ENCODE measurements at places on chromosomes 11 and 22.

GRCh38 chr11:130089674-130090073 is 20.0 kb downstream of the APLP2 start:
- no peak for DNase-seq

DNA sequence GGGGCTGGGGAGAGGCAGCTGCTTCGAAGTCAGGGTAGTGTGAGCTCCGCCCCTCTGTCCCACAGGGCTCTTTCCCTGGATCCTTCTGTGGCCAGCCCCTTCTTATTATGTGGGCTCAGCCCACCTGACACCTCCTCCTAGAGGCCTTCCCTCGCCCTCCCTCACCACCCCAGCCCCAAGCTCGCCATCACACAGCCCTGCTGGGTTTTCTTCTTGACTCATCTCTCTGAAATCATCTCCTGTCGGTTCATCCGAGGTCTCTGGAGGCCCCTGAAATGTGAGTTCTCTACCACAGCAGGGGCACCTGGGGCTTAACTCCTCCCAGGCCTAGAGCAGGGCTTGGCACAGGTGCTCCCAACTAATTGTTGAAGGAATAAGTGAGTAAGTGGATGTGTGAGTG is 65.2 kb downstream of the CACNA1I start:
- no peak for DNase-seq

GRCh38 chr11:100878474-100878873 is 191.4 kb downstream of the ARHGAP42 start:
- DNase-seq = no peak

DNA sequence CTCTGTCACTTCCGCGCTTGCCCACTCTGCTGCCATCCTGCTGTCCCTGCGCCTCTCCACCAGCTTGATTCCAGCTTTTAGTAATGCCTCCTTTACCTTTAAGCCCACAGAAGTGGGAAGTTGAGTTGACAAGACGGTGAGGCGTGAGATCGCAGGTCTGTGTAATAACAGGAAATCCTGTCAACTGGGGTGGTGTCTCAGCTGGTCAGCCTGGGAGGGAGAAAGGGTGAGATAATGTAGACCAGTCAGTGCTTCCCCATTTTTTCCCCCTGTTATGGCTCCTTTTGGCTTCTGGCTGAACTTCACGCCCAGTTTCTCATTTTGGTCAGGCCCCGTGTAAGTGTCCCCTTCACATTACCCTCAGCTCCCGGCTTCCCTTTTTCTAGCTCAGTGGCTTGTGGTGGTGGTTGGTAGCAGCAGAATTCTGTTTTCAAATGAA is 98.9 kb downstream of the TRAF6 start:
- DNase-seq = peak; percentile 52

DNA sequence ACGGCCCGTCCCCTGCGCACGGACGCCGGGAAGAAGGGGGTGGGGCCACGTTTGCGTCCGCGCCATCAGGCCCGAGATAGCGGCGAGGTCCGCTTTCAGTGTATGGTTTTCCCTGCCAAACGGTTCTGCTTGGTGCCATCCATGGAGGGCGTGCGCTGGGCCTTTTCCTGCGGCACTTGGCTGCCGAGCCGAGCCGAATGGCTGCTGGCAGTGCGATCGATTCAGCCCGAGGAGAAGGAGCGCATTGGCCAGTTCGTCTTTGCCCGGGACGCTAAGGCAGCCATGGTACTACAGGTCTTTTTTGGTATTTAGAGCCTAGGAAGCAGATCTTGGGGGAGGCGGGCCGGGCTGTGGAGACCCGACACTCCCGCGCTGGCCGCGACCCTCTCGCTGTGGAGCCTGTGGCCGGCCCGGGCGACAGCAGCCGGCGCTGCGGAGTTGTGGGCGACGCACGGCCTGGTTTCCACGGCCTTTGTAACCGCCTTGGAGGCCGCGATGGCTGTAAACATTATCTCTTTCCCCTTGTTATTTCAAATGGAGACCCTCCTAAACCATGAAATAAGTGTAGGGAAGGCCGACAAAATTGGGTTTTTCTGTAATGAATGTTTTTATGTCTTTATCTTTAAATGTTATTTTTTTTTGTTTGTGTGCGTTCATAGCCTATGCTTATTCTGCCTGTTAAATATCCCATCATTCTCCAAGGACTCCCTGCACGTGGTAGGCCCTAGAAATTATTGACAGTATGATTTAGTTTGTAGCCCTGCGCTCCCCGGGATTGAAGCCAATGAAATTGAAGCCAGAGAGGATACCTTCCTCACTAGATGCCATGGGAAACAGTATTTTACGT is at the start of gene AASDHPPT:
Gene AASDHPPT, plus strand, starts transcription at position 54 of the 847 bp plus-strand sequence. Its CDS starts 49 bp downstream, at position 103.
- DNase-seq = no peak

- DNase-seq = no peak
Observed at GRCh38 chr11:23425381-23425780, 565.1 kb upstream of the CCDC179 start.

DNA sequence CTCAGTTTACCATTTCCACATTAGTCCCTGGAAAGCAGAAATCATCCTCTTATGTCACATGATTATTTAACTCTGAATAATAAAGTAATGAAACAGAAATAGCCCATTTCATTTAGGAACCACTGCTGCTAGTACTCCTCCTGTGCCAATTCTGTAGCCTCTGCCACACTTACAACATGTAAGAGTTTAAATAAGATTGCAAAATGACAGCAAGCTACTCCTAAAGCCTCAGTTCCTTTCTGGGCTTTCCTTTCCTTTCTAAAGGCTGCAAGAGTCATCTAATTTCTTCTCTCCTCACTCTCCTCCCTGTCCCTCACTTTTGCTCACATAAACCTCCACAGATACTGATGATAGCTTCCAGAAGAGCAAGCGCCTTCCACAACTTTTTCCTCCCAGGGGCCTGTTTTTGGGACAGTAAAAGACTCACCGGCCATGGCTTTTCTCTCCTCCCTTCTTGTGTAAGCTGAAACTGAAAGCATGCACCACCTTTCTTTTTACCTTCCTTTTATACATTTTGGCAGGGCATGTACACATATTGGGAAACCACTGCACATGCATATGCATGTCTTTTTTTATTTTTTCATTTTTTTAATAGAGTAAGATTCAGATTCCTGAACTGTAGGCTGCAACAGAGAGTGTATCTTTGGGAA is 38.5 kb downstream of the CARD18 start:
- DNase-seq = no peak

DNA sequence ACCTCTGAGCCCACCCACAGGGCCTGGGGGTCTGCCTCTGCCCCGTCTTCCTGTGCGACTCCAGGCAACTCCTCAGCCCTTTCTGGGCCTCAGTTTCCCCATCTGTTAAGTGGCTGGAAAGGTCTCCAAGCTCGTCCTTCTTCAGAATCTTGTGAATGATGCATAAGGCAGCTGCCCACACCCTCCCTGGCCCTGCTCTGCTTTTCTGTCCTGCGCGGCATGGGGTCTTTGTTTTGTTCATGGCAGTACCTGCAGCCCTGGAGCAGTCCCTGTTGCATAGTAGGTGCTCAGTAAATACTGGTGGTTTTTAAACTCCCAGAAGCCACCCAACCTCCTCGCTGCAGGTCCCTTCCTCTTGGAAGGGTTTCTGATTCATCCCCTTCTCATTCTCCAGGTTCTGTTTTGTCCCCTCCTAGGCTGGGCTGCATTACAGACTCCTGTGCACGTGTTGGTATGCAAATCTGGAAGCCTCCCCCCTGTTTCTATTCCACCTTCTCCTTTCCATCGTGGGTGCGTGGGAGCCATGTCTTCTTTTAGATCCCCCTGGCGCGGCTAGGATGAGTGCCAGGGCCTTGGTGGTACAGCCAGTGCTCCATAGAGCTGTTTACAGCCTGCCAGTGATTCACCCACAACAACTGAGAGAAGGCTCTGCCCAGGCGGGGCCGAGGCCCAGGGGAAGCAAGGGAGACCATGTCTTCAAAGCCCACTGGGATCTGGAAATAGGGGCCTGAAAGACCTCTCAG is 19.3 kb upstream of the SYT7 start:
- DNase-seq = no peak

DNA sequence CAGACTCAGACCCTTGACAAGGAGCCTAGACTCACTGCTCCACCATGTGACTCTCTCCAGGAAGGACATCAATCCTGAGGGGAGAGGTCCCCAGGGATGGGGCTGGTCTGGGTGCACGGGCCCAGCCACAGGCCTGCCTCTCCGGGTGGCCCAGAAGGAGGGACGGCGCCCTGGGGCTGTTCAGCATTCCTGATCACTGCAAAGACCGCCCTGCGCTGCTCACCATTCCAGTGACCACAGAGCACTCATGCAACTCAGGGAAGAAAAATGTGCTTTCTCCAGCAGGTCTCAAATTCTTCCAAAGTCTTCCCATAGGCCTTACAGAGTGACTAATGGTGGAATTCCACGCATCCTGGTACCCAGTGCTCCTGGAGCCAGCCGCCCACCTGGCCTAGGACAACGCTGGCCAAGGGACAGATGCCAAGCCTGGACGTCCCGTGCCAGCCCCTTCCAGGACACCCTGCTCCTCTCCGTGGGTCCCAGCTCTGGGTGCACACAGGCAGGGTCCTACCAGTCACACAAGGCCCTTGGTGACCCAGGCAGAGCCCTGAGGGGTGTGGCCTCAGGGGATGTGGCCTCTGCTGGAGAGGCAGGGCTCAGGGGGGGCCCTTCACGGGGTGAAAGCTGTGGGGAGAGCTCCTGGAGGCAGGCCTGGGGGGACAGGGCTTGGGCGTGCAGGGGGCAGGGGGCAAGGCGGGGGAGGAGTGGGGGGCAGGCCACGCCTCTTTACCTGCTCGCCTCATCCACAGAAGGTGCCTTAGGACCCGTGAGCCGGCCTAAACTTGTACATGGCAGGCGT is 178.8 kb downstream of the IGLL1 start:
- no peak for DNase-seq

DNA sequence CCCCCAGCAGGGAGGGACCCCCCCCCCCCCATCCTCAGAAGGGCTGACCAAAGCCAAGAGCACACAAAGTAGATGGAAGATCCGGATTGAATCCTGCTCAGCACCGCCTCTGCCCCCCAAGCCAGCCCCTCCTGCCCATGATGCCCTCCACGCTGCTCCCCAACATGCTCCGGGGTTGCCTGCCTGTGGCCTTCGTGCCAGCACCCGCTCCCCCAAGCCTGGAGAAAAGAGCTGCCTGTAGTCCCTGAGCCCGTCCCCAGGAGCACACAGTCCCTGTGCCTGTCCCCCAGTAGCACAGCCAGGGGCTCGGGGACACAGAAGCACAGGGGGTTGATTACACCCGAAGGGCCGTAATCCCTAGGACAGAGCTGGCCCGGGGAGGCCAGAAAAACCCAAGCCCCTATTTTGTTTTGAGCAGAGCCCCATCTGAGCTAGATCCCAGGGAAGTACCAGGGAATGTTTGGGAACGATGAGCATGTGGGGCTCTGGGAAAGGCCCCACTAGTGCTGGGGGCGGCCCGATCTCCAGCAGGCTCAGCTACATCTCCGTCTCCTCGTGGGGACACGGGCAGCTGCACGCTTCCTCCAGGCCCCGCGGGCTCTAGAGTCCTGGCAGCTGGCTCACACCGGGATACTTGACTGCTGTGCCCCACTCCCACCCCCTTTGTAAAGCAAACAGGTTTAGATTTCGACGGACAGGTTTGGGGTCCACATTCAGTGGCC is 66.7 kb downstream of the PHF21B start:
- no peak for DNase-seq

DNA sequence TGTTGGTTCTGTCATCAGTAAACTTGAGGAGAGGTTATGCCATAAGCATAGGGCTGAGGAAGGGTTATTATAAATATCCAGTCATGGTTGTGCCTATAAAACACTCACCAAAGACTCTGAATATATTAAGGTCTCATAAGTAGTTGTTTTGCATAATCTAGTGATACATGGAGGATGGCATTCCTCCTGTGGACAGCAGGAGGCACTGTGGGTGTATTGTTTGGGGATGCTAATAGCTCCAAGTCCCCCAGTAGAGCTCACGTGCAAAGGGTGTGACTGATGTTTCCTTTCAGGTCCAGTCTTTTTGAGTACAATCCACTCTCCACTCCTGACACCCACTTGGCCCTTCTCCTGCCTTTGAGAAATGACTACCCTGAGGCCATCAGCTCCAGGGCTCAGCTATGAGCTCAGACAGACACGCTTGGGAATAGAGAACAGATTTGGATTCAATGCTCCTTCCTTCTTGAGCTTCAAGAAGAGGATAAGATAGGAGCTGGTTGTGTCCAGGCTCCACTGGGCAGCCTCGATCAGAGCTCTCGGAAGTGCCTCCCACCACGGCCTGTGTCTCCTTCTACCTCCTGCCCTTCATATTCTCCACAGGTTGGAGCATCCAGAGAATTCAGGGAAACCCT is 85.2 kb upstream of the IGLL5 start:
- peak; percentile 62 for DNase-seq

DNA sequence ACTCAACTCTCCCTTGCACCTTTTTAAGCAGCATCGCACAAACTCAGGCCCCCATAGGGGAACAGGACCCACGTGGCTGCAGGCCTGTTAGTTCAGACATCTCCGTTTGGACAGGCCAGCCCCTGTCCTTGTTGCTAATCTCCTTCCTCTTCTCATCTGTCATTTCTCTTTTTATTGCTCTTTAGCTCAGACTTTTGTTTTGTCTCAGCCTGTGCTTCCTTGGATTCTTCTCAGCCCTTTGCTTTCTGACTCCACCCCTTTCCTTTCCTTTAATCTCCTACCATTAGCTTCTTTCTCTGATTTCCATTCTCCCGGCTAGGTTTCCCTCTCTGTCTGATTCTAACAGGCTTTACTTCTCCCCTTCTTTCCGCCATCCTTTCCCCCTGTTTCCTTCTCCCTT is 68.7 kb downstream of the SCN3B start:
- DNase-seq = no peak

DNA sequence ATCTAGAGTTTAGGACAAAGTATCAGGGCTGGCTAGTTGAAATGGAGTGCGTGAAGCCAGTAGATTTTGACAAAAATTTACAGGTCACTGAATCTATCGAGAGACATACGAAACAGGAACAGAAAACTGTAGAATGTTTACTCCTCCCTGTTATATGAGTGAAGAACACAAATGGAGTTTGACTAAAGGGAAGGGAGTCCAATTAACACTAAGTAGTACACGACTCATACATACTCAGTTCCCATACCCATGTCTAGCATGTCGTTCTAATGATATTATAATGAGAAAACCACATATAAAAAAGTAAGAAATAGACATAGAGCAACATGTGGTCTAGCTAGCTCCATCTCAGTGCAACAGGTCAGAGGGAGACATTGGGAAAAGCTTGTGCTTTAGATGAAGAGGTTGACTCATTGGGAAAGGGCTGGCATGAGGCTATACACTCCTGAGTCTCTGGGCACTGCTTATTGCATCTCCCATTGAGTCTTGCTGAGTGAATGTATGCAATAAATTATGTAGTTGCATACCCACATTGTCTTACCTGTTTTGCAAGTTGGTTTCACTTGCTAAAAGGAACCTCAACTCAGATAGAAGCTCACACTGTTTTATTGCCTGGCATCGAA is 43.5 kb downstream of the CD44 start:
- no peak for DNase-seq

GRCh38 chr11:45879803-45880686 is 5.4 kb upstream of the MAPK8IP1 start:
- no peak for DNase-seq

DNA sequence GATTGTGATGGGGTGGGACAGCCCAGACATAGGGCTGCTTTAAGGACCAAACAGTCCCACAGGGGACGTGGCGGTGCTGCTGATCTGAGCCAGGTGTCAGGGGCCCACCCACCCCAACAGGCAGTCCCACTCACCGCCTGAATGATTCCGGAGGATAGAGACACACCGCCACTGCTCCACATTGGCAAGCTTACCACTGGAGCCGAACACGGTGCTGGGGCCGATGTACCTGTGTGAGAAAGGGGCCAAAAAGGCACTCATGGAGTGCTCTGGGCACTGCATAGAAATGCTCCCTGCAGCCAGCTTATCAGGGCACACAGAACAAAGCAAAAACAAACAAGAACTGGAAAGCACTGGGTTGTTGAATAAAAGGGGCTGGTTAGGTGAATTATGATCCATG is 25.9 kb downstream of the HIRA start:
- DNase-seq = no peak

GRCh38 chr11:18727479-18728236 is 1.7 kb upstream of the IGSF22 start:
- peak; percentile 50 for DNase-seq

GRCh38 chr22:26281941-26282340 is 112.7 kb downstream of the SEZ6L start:
- DNase-seq = no peak

All from CD4-positive, alpha-beta T cell treated with Interleukin-4 for 1 hour (primary cell).